ENCODE measurements at places on chromosomes 7 and 10.

GRCh38 chr10:3249307-3249889 lies 76.8 kb upstream of the PITRM1 start:
- DNase-seq = no peak

- peak; percentile 39 for DNase-seq
These were observed 920 bp downstream of the PRLHR start for GRCh38 chr10:118594392-118595063.

DNA sequence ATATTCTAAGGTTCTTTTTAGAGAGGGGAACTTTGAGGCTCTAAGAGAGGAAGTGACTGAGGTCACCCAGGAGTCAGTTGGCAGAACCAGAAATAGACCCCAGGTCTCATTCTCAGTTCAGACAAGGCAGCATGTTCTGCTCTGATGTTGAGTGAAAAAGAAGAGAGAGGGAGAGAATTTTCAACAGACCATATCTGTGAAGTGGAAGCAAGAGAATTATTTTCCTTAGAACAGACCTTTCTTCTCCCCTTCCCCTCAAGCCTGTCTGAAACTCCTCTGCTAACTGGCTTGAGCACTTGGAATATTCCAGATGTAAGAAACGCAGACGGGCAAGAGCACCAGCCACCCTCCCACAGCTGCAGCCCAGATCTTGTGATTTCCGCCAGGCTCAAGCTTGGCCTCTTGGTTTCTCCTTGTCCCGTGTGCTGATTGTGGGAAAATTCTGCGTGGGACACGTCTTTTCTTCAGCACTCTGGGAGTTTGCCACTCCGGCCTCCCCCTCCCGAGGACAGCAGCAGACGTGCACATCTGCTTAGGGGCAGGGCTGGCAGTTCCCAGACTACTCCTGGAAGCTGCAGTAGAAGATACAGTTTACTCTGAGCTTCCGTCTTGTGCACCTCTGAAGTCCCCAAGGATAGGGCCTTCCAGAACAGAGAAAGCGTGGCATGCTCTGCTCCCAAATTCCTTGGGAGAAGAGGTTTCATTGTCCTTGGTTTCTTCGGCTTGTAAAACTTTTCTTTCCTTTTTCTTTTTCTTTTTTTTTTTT lies 22.7 kb upstream of the IKZF1 start:
- DNase-seq = peak; percentile 62

- DNase-seq = no peak
These were observed 142.9 kb downstream of the PAXIP1 start for GRCh38 chr7:154859747-154860620.

DNA sequence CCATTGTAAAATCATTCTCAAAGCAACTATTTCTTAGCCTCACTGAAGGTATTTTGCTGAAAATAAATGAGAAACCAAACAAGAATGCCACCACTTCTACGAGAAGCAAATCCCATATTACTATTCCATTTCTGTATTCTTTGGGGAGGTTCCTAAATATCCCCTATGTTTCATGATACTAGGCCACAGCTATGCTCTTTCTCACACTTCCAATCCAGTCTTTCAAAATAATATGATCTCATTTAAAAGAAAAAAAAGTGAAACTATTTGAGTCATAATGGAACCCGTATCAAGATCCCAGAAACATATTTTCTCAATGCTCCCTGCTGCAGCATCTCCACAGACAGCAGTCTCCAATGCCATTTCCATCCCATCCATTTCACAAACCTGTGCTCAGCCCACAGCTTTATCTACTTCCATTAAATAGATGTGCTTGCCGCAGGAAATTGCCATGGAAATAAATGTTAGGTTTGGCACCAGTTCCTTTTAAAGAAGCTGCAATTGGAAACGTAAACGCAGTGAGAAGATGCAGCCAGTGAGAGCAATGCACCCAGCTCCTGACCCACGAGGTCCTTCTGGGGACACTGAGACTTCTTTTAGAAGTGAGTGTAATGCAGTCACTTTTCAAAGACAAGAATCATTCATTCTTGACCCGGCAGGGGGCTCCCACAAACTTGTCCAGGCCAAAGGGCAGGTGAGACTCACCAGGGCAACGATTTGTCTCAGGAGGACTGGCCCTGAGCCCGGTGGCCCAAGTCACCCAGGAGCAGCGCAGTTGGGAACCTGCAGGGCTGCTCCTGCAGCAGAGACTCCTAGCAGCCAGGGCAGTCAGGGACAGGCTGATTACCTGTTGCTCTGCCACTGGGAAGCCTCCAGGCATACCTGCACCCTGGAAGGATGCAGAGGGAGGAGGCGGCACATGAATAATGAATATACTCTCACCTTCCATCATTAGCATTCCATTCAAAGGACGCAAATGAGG lies 99.6 kb downstream of the C10orf90 start:
- no peak for DNase-seq

- DNase-seq = no peak
These were observed 117.9 kb downstream of the CFTR start for GRCh38 chr7:117597755-117598154.

Measured in GM10248 (cell line).